ENCODE measurements at places on chromosomes 13 and 19.

GRCh38 chr13:20044086-20044485, 85.6 kb downstream of the ZMYM2 start:
- DNase-seq = no peak

DNA sequence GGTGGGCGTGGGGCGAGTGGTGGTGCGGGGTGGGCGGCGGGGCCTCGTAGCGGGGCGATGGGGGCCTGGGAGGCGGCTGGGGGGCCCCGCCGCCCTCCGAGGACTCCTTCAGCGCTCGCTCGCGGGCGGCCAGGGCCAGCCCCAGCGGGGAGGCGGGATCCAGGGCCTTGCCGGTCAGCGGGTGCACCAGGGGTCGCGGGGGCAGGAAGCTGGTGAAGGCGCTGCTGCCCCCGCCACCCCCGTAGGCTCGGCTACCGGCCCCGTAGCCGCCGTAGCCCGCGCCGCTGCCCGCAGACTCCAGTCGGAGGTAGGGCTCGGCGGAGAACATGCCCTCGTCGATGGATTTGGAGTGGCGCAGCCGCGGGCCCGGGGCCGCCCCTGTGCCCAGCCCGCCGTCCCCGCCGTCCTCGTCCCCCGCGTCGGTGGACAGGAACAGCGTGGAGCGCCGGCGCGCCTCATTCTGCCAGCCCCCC, 18.6 kb downstream of the C19orf81 start:
- no peak for DNase-seq

DNA sequence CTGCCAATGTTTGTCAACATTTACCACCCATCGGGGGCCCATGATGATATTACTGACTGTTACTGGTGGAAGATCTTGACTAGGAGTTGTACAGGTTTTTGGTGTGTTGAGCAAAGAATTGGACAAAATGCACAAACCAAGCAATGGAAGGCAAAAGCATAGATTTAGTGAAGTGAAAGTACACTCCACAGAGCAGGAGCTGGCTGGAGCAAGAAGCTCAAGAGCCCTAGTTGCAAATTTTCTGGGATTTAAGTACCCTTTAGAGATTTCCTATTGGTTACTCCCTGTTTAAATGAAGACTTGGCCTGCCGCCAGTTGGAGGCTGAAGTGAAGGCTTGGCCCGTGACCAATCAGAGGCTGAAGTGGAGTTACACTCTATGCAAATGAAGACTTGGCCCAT, 128.6 kb upstream of the KL start:
- no peak for DNase-seq

DNA sequence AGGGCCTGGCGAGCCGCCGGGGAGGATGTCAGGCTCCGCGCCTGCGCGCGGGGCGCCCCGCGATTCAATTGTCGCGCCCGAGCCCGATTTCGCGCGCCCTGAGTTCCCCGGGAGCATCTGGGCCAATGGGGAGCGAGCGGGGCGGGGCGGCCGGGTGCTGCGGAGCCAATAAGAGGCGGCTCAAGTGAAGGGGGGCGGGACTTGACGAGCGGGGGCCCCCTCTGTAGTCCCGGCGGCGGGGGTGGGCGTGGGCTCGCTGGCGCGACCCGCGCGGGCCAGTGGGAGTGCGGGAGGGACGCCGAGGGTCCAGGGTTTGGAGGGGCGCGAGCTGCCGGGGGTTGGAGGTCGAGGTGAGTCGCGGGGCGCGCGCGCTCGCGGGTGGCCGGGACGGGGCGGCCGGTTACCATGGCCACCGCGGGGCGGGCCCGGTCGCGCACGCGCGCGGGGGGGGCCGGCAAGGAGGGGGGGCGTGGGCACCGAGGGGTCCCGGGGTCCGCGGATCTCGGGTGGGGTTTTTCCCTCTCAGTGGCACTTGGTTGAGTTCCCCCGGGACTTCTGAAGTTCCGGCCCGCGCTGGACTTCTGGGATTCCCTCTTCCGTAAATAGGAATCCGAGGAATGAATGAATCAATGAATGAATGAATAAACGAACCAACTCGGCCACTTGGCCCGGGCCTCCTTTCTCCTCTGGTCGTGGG, 744 bp downstream of the UHRF1 start:
- peak; percentile 84 for DNase-seq

DNA sequence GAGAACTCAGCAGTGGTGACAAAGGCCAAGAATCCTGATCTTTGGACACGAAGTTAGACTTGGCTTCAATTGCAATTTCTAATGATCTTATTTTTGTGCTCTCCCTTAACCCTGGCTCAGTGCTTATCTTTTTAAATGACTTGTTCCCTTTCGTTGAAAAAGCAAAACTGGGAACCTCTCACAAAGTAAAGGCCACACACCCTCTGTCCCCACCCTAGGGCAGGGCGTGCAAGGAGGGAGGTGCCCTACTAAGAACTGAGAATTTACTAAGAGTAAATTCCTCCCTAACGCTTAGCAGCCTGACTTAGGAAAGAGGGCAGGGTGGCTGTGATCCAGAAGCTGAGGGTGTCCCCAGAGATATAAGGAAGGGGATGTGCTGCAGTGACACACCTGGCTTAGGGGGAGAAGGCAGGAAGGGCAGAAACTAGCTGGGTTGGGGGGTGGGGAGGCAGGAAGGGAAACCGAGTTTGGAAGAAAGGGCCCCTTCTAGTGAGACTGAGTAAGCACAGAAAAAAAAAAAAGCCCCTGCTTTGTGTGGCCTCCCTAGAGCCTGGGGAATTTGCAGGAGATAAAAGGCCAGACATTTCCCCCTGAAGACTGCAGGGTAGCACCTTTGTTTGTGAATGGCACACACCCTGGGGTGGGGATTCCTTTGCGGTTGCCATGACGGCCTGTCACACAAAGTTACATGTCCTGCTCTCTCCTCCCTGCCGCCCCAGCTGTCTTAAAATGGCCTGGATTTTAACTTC, 435.1 kb downstream of the EFNB2 start:
- no peak for DNase-seq

GRCh38 chr19:7988307-7988706, 17.1 kb downstream of the ELAVL1 start:
- DNase-seq = no peak

- DNase-seq = no peak
These were observed 25.7 kb downstream of the VRK3 start for GRCh38 chr19:49999371-50000010.

GRCh38 chr13:20231839-20232555, at the start of gene GJB6:
Gene GJB6, minus strand, starts transcription at chr13:20232319. Its CDS starts 8,839 bp downstream, at chr13:20223480.
- no peak for DNase-seq

GRCh38 chr13:65601855-65602254, 1628.3 kb downstream of the PCDH9 start:
- no peak for DNase-seq

- no peak for DNase-seq
These were observed 88.5 kb downstream of the TEX26 start for GRCh38 chr13:31020996-31021395.

DNA sequence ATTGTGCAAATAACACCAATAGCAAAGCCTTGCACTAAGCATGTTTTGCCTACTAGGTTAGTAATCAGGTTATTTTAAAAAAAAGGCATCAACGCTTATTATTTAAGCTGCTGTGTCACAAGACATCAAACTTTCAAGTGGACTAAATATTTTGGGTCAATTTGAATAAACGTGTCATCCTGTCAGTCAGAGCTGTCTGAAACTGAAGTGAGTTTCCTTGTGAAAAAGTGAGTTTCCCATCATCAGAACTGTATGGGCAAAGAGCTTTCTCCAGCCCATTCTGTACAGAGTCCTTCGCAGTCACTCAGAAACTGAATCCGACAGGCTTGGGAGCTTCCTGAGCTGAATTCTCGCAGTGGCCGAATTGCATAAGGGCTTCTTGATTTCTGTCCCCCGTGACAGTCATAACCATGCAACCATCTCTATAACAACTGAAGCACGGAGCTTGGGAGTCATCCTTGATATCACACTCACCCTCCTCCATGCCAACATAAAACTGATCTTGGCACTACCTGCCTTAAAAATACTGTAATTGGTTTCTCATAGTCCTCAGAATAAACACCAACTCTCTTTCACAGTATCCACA, 139.8 kb downstream of the MIPEP start:
- no peak for DNase-seq

GRCh38 chr19:39082745-39083598, 1.2 kb upstream of the ACP7 start:
- no peak for DNase-seq

DNA sequence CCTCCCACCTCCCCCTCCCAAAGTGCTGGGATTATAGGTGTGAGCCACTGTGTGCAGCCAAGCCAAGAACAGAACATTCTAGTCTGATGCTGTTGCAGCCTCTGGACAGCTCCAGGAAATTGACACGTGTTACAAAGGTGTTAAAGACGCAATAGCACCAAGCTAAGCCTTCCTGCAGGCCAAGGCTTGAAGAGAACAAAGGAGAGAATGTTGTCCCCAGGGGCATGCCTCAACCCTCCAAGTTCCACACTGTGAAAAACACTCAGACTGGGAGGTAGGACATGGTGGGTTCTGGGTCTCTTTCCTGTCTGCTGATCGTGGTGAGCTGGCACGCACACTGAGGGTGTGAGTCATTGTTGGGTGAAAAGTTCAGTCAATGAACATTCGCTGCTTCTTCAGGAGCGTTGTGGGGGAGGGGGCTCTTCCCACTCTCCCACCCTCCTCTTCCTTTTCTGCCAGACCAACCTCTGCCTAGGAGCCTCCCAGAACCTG, 5.3 kb upstream of the PTPRS start:
- no peak for DNase-seq

DNA sequence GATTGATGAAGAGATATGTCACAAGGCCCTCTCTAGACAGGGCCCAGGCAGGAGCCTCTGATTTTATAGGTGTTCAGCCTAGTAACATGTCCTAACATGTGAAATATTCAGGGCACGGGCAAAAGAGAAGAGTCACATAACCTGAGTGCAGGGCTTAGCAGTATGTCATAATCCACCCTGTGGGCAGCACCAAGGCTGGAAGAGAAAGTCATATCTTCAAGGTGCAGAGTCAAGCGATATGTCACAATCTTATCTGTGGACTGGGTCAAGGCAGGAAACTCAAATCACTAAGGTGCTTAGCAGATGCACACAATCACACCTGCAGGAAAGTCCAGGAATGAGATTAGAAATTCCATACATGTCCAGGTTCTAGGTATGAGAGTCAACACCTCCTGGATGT, 51.5 kb upstream of the ZNF728 start:
- DNase-seq = no peak

Measured in stimulated activated CD8-positive, alpha-beta memory T cell treated with anti-CD3 and anti-CD28 coated beads, Interleukin-7, amount 100 ng/mL, for 1 hour (primary cell).